ENCODE measurements at places on chromosomes 6 and 20. TPM values are rescaled to one million over a fixed set of nuclear protein-coding genes. Genes with fewer than 3 reads are reported as not detected.

Gene ADGRG6
- 10.0 TPM for total RNA-seq

Gene DNAH8
- total RNA-seq: 0.04 TPM

Gene BPI
- total RNA-seq: not detected

Gene HIVEP2
- 3.6 TPM for total RNA-seq

Gene SFT2D1
- total RNA-seq: 27.9 TPM

- no peak for DNase-seq
Observed at GRCh38 chr20:13875265-13875811, 90.5 kb downstream of the NDUFAF5 start.

- DNase-seq: no peak
Observed at GRCh38 chr6:31842053-31842452, 14.5 kb downstream of the HSPA1B start.

- DNase-seq: peak; percentile 39
Observed at GRCh38 chr6:142693441-142693840, 251.5 kb downstream of the HIVEP2 start.

DNA sequence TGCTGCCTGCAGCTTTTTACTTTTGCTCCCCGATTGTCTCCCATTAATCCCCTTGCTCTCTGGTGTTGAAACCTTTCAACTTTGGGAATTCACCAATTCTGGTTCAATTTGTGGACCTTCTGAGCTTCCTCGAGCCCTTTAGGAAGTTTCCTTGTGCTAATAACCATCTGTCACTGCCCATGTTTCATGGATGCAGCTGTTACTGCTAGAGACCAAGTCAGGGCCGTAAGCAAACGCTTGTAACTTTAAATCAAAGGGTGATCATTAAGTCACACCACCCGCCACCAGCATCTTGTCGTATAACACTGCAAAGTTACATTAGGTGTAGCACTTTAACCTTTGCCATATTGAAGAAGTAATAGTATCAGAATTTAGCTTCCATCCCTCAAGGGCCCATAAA is 268.3 kb upstream of the SASH1 start:
- DNase-seq: no peak

- DNase-seq: peak; percentile 69
Observed at GRCh38 chr20:19757487-19758132, 448 bp upstream of the RIN2 start.

GRCh38 chr6:114520976-114521375 is 178.2 kb upstream of the HS3ST5 start:
- no peak for DNase-seq

DNA sequence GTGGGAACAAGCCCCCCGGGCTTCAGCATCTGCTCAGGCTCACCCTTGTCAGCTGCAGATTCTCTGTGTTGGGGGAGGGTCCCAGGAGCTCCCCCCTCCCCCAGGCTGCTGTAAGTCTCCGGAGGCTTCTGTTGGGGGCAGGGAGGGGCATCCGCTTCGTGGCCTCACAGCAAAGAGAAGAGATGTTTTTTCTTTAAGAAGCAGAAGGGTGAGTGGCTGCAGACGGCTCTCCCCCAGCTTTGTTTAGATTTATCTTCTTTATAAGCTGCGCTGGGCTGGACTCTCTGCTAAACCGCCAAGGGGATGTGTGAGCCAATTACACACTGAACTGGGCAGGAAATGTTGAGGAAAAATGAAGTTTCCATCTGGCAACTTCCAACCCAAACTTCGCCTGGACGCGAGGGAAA is 48.7 kb upstream of the GATA5 start:
- DNase-seq: no peak

- no peak for DNase-seq
Observed at GRCh38 chr6:50663806-50664205, 49.5 kb upstream of the TFAP2D start.

DNA sequence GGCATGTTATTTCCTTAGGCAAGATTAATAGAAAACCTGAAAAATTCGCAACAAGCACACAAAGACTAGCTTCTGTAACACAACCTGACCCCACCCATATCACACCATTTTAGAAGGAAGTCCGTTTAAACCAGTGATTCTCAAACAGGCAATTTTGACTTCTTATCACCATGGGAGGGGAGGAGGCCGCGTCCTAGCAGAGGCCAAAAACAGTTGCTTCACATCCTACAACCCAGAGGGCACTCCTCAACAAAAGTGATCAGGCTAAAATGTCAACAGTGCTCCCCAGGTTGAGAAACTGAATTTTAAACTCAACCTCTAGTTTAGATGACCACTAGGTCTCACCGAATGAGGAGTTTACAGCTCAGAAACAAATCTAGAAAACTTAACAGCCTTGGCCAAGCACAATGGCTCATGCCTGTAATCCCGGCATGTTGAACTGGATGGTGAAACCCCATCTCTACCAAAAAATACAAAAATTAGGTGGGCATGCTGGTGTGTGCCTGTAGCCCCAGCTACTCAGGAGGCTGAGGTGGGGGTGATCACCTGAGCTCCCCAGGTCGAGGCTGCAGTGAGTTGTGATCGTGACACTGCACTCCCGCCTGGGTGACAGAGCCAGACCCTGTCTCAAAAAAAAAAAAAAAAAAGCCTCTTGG is 3.4 kb downstream of the SNX5 start:
- no peak for DNase-seq

Data from pulmonary artery endothelial cell (primary cell).